ENCODE measurements at places on chromosomes 2 and 18.

- no peak for DNase-seq
Observed at GRCh38 chr2:205141381-205141780, 540.9 kb upstream of the NRP2 start.

DNA sequence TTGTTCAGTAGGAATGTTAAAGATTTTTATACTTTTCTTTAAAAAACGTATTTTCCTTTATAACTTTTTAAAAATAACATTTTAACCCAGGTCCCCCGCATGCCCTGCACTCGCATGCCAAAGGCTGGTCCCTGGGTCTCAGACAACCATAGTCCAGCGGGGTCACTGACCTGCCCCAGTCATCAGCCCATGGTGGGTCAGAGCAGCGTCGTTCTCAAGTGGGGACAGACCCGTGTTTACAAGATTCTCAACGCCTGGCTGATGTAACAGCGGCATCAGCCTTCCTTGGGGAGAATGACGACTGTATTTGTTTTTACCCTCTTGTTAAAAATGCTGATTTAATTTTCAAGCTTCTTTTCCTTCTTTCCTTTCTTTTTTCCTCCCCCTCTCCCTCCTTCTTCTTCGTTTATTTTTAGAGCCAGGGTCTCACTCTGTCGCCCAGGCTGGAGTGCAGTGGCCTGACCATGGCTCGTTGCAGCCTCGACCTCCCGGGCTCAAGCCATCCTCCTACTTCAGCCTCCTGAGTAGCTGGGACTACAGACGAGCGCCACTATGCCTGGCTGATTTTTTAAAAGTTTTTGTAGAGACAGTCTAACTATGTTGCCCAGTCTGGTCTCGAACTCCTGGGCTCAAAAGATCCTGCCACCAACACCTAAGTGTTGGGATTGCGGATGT, 1.0 kb upstream of the EFHD1 start:
- no peak for DNase-seq

DNA sequence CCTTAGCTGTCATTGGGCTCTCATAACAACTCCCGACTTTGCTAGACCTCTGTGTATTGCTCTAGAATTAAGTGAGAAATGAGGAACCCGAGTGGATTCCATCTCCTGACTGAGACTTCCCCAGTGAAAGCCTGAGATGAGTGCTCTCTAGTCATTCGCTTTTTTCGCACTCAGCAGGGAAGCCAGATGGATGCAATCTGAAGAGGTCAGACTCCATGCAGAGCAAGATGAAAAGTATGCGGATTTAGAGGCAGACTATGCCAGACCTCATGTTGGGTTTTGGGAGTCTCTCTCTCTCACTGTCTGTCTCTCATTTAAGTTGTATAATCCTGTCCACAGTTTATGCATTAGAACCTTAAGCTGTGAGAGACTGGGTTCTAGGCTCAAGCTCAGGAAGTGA, 88.6 kb downstream of the SLC5A7 start:
- DNase-seq, result no peak

DNA sequence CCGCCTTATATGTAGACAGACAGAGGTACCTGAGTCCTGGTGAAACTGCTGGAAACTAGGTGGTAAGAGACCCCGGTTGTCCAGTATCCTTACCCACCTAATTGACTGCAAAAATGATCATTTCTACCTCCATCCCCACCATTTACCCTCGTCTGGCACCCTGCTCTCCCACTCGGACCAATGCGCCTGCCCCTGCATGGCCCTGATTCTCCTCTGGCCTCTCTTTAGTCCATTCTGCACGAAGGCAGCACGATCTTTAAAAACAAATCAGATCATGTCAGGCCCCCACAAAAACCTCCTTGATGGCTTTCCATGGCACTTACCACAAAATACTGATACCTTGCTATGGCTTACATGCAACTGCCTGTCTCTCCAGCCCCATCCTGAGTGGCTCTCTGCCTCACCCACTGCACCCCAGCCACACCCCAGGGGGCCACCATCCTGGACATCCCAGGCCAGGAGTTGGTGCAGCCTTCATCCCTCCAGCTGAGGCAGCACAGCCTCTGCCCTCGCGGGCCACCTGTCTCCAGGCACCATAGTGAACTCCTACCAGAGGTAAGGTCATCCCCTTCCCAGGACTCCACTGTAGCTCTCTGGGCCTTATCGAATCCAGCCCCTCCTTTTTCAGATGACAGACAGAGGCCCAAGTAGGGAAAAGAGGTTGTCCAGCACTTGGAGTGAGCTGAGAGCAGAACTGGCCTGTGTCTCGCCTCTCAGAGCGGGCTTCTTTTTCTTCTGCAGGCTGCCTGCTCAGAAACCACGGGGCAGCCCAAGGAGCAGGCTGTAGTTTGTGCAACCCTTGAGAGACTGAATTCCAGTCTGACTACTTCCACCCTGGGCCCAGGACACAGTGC, 12.3 kb upstream of the CIB4 start:
- DNase-seq, result no peak

GRCh38 chr2:144366825-144367429, 153.0 kb downstream of the ZEB2 start:
- no peak for DNase-seq

- DNase-seq, result no peak
Observed at GRCh38 chr2:84894758-84895520, 10.5 kb upstream of the TMSB10 start.

- DNase-seq, result no peak
Observed at GRCh38 chr18:59528866-59529265, 168.4 kb downstream of the CCBE1 start.

DNA sequence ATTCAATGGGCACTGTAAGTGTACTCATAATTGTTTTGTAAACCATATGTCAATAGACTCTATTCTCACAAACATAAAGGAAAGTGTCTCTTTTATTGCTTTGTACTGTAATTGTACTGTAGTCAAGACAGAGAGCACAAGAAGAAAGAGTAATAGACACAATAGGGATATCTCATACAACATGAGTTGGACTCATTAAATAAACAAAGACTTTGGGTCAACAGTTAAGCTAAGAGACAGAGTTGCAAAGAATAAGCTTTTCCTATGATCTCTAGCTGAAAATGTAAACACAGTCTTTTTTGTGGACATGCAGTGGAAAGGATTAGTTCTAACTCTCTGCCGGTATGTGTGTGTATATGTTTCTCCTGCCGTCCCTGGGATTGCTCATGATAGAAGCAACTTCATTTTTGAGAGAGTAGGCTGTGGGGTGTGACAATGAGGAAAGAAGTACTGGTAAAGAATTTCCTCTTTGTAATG, 13.9 kb upstream of the KYNU start:
- DNase-seq, result no peak

- no peak for DNase-seq
Observed at GRCh38 chr18:6939972-6940371, 177.6 kb downstream of the LAMA1 start.

- DNase-seq, result peak; percentile 63
Observed at GRCh38 chr2:33242845-33243244, 233.6 kb upstream of the RASGRP3 start.

DNA sequence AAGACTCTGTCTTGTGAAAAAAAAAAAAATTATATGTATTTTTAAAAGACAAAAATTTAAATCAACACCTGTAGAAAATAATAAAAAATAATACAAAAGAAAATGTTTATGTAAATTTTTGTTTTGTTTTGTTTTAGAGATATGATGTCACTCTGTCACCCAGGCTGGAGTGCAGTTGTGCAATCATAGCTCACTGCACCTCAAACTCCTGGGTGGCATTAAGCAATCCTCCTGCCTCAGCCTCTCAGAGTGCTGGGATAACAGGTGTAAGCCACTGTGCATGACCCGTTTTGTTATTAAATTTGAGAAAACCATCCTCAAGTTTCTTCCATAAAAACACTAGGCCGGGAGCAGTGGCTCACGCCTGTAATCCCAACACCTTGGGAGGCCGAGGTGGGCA, 56.2 kb upstream of the B3GNT7 start:
- no peak for DNase-seq

- no peak for DNase-seq
Observed at GRCh38 chr2:237231593-237231992, 145.9 kb downstream of the COPS8 start.

DNA sequence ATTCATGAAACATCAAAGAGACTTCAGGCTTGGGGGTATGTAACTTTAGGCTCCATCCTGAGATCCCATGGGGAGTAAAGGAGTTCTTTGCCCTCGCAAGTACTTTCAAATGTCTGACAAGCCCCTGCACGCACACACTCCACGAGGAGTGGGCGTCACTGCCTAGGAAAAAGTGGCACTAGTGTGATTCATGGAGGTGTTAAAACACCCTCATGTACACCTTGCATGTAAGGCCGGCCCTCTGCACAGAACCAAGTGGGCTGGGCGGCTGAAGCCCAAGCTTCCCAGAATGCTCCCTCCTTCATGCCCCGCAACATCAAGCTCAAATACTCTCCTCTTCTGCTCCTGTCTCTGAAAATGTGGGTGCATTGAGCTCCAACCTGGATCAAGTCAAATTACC, 7.8 kb downstream of the HS1BP3 start:
- DNase-seq, result no peak

DNA sequence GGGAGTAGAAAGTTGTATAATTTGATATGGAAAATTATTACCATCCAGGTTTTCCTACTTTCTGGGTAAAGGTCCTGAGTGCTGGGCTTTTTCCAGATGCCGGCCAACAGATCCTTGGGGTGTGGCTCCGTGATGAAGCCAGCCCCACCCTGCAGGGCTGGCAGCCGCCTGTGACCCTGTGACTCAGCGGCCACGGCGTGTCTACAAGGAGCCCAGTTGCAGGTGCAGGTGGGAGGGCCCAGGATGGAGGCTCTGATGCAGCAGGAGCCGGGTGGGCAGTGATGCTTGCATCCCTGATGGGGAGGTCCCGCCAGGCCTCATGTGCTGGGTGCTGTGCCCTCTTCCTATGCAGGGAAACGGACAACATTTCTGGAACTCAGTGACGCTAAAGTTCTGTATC, 96.0 kb upstream of the ALKAL2 start:
- no peak for DNase-seq

DNA sequence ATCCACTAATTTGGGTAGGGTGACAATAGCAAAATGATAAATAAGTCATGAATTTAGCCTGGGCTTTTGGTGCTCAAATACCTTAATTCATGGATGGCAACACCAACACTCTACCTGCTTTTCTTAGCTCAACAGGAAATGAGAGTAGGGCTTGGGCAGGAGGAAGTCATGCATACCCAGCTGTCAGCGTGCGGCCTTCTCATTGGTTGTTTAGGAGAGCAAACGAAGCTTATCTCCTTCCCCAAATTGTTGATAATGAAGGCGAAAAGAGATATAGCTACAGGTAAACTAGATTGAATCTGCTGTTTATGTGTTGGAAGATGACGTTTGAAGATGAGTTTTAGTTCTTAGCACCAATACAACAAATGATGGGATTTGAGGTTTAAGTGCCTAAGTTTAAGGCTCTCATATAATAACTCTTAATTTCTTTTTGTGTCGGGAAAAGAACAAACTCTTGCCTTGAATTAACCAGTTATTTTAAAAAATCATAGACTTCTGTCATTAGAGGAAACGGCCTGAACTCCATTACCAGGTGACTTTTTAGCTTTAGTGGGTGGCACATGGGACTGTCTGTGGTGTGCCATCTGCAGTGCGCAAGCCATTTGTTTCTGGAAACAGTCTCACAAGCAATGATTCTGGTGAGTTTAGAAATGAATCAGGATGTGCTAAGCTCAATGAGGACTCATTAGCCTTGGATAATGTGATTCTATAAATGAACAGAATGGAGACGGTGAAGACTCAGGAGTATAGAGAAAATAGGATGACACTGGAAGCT, 19.8 kb downstream of the MAP4K4 start:
- no peak for DNase-seq

GRCh38 chr2:32119161-32119560, 46.5 kb upstream of the SLC30A6 start:
- DNase-seq, result no peak

GRCh38 chr2:236239276-236240065, 24.7 kb downstream of the ASB18 start:
- no peak for DNase-seq

DNA sequence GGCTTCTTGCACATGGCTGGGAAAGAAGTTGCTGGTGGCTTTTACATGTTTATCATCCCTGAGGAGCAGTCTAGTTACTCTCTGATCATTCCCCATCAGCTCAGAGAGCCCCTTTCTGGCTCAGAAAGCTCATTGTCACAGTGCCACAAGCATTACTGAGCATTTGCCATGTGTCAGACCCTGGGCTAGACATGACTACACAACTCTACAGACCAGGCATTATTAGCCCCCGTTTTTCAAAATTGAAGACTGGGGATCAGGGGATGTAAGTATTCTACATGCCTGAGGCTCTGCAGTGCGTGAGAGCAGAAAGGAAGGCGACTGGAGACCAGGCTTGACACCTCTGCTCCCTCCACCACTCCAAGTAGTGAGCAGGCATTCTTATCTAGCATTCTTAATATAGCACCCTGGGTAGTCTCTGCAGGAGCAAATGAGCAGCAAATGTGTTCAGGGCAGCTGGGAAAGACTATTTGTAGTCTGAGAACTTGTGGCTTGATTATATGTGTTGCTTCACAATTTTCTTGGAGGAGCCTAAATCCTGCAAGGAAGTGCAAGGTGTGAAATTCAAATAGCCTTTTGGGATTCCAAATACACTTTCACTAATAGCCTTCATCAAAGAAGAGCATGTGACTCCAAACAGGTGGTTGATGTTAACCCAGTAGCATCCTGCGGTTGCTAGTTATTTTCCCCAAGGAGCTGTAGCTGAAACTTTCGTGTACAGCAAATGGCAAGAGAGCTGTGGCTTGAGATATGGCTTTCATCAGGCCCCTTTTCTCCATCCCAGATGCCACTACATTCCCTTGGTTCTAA, 143.2 kb downstream of the DDX1 start:
- no peak for DNase-seq

GRCh38 chr2:229805559-229805958, 91.2 kb upstream of the DNER start:
- no peak for DNase-seq

DNA sequence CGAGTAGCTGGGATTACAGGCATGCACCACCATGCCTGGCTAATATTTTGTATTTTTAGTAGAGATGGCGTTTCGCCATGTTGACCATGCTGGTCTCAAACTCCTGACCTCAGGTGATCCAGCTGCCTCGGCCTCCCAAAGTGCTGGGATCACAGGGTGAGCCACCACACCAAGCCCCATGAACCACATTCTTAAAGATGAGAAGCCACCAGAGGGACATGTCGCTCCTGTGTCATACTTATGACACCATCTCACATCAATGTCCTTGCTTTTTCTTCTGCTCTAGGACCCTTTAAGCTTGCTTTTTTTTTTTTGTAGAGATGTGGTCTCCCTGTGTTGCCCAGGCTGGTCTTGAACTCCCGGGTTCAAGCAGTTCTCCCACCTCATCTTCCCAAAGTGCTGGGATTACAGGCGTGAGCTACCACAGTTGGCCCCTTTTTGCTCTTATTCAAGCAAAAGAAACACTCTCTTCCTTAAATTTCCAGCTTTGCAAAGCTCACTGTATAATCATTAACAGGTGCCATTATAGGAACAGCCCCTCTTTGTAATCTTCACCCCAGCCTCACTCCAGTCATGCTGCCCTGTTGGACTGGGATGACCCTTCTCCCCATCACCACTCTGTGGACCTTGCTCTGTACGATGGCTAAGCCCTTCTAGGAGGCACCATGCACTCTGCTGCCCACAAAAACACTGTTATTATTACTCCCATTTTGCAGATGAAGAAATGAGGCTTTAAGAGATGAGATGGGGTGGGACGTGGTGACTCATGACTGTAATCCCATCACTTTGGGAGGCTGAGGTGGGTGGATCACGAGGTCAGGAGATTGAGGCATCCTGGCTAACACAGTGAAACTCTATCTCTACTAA, 10.8 kb upstream of the KCNG3 start:
- no peak for DNase-seq

- DNase-seq, result peak; percentile 27
Observed at GRCh38 chr2:133568172-133568571, at the start of gene NCKAP5. NCKAP5 (minus strand) TSS chr2:133568463; CDS start chr2:133517526, 50,937 bp downstream.
